Cardiac muscle cell (in vitro differentiated cells and primary cell): ENCODE measurements at places on chromosomes 16 and 17.
A peak's percentile ranks its signal among the peaks of the same experiment; 100 is the strongest.

GRCh38 chr17:40612599-40613244 lies 34.9 kb downstream of the SMARCE1 start:
- no peak overlapping the region for H3K4me3 ChIP-seq
- H3K36me3 ChIP-seq, result no peaks in the 10 kb centered on the region
- no peak for DNase-seq
- H3K27ac ChIP-seq, result no peak overlapping the region
- no peaks in the 10 kb centered on the region for H3K27me3 ChIP-seq

DNA sequence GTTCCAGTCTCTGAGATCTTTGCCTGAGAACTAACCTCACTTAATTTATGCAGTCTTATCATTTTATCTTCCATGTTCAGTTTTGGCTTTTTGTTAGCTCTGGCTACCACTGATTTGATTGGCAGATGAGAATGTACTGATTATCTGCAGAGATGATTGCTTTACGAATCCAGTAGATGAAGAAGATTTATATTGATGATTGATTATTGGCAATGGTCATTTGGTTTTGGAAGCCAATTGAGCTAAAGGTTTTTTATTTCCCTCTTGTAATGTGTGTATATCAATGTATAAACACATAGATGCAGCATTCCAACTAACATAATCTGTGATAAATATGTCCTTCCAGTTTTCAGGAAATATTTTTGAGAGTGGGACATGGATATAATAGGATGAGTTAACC lies 763.6 kb downstream of the CDH11 start:
- H3K4me1 ChIP-seq, result no peaks in the 10 kb centered on the region
- H3K27me3 ChIP-seq, result no peaks in the 10 kb centered on the region
- H3K4me3 ChIP-seq, result no peak overlapping the region
- no peak overlapping the region for H3K27ac ChIP-seq

GRCh38 chr16:67391424-67392300 lies 1.6 kb downstream of the TPPP3 start:
- peaks cover 10% of the 10 kb centered on the region for H3K4me1 ChIP-seq
- H3K27me3 ChIP-seq, result peaks cover 70% of the 10 kb centered on the region
- no peak overlapping the region for H3K4me3 ChIP-seq
- H3K36me3 ChIP-seq, result no peaks in the 10 kb centered on the region
- H3K27ac ChIP-seq, result no peak overlapping the region
- no peak for DNase-seq

DNA sequence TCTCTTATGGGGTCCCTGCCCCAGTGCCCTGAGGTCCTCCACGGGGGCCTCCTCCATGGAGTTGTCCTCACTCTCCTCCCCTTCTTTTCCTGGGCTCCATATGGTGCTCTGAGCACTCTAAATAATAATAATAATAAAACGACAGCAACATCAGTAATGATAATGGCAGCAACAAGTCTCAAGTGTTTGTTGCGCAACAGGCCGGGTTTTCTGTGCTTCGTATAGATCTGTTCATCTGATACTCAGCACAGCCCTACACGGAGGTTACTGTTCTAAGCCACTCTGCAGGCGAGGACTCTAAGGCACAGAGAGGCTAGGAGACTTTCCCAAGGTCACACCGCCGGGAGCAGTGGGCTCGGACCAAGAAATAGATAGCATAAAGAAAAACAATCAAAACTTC lies 13.7 kb downstream of the CIBAR2 start:
- DNase-seq, result no peak
- H3K4me3 ChIP-seq, result no peak overlapping the region
- no peak overlapping the region for H3K27ac ChIP-seq
- H3K27me3 ChIP-seq, result no peaks in the 10 kb centered on the region

DNA sequence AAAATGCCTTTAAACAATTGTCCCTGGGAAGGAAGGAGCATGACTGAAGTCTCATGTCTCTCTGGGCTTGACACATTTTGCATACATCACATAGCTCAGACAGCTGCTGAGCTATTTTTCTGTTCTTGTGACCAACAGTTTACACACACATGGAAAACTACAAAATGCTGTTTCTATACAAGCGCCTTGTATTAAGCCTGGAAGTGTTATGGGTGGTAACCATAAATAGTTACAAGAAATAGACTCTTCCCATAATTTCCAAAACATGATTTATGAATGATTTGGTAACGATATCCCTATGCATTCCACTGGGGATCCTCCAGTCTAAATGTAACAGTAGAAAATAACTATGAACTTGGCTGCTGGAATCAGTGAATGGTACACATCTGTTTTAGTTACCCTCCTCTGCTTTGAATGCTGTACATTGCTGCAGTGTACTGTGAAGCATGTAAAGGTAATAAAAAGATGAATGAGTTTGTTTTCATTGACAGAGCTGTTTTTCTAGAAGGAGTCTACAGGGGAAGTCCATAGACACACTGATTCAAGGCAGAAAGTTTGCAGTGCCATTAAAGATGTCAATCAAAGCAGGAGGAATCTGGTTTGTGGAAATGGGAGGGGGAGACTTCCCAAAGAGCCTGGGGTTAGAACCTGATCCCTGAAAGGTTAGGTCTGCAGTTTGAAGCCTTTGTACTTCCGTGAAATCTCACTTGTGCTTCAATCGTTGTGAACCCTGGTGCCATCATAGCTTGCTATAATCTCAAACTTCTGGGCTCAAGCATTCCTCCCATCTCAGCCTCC lies 5.0 kb downstream of the ACSF2 start:
- H3K27me3 ChIP-seq, result no peaks in the 10 kb centered on the region
- H3K4me3 ChIP-seq, result no peak overlapping the region
- H3K4me1 ChIP-seq, result peaks cover 21% of the 10 kb centered on the region
- peak overlapping the region; percentile 27 for H3K27ac ChIP-seq
- DNase-seq, result no peak
- no peaks in the 10 kb centered on the region for H3K36me3 ChIP-seq

GRCh38 chr17:42312285-42313130 lies 24.2 kb downstream of the STAT5A start:
- peaks cover 10% of the 10 kb centered on the region for H3K36me3 ChIP-seq
- H3K4me3 ChIP-seq, result peak overlapping the region; percentile 0
- H3K4me1 ChIP-seq, result peaks cover 21% of the 10 kb centered on the region
- peak; percentile 92 for DNase-seq
- H3K27ac ChIP-seq, result peak overlapping the region; percentile 35

DNA sequence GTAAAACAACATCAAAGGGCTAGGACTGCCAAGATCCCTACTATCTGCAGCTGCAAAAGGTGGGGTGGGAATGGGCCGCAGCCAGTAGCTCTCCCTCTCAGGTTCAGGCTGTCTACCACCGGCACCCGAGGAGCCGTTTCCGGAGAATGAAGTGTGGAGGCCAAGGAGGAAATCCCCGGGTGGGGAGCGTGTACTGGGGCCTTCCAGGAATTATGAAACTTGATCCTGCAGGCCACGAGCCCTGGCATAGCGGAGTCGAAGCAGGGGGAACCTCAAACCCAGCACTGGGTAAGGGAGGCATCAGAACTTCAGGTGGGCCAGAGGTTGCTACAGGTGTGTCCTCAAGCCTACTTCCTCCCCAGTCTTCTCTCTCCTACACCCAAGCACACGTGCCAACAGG lies 5.1 kb downstream of the INPP5K start:
- no peaks in the 10 kb centered on the region for H3K27me3 ChIP-seq
- DNase-seq, result peak; percentile 54
- peaks cover 10% of the 10 kb centered on the region for H3K4me1 ChIP-seq
- H3K27ac ChIP-seq, result no peak overlapping the region
- H3K36me3 ChIP-seq, result no peaks in the 10 kb centered on the region

- H3K27ac ChIP-seq, result no peak overlapping the region
- H3K4me3 ChIP-seq, result no peak overlapping the region
- no peak for DNase-seq
- H3K4me1 ChIP-seq, result no peaks in the 10 kb centered on the region
- H3K36me3 ChIP-seq, result no peaks in the 10 kb centered on the region
These were observed 121.3 kb upstream of the CDH8 start for GRCh38 chr16:62157544-62157943.

GRCh38 chr16:73113336-73113735 lies 65.4 kb upstream of the ZFHX3 start:
- H3K4me3 ChIP-seq, result no peak overlapping the region
- no peak for DNase-seq
- H3K36me3 ChIP-seq, result no peaks in the 10 kb centered on the region
- no peak overlapping the region for H3K27ac ChIP-seq

- DNase-seq, result peak; percentile 57
- no peak overlapping the region for H3K27ac ChIP-seq
- peaks cover 62% of the 10 kb centered on the region for H3K27me3 ChIP-seq
- no peaks in the 10 kb centered on the region for H3K36me3 ChIP-seq
- H3K4me1 ChIP-seq, result peaks cover 3% of the 10 kb centered on the region
These were observed 2.6 kb downstream of the PMP22 start for GRCh38 chr17:15262291-15263205.

DNA sequence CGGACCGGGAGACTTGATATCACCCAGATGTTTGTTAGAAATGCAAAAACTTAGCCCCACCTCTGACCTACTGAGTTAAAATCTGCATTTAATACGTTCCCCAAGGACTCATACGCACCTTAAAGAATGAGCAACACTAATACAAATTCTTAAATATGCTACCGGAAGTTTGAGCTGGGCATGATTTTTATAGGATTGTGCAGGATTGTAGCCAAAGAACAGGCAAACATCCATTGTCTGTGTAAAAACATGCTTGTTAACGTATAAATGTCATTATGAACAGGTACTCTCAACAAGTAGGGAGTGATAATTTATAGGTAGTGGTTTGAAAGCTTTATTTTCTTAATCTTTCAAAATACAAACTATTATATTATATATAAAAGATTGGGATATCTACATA lies 22.3 kb upstream of the COX10 start:
- no peaks in the 10 kb centered on the region for H3K4me1 ChIP-seq
- H3K4me3 ChIP-seq, result no peak overlapping the region
- no peaks in the 10 kb centered on the region for H3K27me3 ChIP-seq
- DNase-seq, result no peak

DNA sequence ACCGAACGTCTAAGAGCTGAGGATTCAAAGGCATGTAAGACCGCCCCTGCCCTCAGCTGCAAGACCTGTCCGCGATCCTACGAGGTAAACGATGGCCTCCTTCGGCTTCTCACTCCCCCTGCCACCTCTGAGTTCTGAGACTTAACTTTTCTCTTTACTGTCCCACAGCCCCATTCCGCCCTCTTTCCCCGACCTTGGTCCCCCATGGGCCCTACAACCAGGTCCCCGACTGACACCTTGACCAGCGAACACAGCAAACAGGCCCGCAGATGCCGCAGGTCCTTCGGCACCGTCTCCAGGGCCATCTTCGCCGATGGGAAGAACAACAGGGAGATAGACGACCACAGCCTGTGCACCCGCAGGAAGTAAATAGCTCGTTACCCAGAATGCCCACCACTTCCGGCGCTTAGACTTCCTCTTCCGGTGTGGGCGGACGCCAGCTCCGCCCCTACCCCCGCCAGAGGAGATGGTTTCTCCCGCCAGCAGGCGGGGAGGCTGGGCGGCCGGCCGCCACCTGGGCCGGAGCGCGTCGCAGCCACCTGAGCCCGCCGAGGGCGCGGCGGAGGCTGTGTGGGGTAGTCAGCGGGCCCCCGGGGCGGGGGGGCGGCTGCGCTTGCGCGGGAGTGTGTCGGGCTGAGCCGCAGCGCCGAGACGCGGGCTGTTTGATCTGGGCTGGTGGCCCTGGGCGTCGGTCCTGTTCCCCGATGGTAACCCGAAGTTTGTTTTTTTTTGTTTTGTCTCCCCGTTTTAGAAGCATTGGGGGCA lies at the start of gene SUPT4H1:
Gene SUPT4H1 (minus strand): TSS at position 371 of the 765 bp plus-strand sequence. CDS start 66 bp downstream, at position 305.
- H3K27me3 ChIP-seq, result no peaks in the 10 kb centered on the region
- H3K36me3 ChIP-seq, result peaks cover 33% of the 10 kb centered on the region
- peaks cover 9% of the 10 kb centered on the region for H3K4me1 ChIP-seq
